ENCODE measurements at places on chromosomes 6 and 20.

- DNase-seq = no peak
Observed at GRCh38 chr20:50969912-50970311, 11.3 kb downstream of the MOCS3 start.

- no peak for DNase-seq
Observed at GRCh38 chr6:142842418-142843261, 102.3 kb downstream of the HIVEP2 start.

GRCh38 chr6:117169781-117170281 is 95.5 kb upstream of the VGLL2 start:
- DNase-seq = no peak

- DNase-seq = no peak
Observed at GRCh38 chr6:134657751-134658527, 292.0 kb downstream of the ALDH8A1 start.

- no peak for DNase-seq
Observed at GRCh38 chr6:129130106-129130505, 247.2 kb downstream of the LAMA2 start.

DNA sequence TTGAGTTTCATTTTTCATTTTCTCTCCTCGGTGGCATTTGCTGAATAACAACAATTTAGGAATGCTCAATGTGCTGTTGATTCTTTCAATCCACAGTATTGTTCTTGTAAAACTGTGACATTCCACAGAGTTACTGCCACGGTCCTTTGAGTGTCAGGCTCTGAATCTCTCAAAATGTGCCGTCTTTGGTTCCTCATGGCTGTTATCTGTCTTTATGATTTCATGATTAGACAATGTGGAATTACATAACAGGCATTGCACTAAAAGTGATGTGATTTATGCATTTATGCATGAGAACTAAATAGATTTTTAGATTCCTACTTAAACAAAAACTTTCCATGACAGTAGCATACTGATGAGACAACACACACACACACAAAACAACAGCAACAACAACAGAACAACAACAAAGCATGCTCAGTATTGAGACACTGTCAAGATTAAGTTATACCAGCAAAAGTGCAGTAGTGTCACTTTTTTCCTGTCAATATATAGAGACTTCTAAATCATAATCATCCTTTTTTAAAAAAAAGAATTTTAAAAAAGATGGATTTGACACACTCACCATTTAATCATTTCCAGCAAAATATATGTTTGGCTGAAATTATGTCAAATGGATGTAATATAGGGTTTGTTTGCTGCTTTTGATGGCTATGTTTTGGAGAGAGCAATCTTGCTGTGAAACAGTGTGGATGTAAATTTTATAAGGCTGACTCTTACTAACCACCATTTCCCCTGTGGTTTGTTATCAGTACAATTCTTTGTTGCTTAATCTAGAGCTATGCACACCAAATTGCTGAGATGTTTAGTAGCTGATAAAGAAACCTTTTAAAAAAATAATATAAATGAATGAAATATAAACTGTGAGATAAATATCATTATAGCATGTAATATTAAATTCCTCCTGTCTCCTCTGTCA is 88.1 kb downstream of the SNAP25 start:
- no peak for DNase-seq

DNA sequence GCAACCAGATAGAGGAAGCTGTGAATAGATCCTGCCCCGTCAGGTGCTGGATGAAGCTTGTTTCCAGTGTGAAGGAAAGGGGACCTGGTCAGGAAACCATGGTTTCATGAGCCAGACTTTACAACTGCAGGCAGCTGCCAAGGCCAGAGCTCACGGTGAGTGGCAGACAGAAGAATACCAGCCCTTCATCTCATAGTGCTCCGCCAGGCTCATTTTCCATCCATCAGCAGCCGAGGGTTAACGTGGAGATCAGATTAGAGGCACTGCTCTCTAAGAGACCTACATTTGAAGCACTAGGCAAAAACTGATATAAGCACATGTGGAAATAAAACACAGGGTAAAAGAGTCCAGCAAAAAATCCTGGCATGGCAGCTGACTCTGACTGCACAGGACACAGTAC is 172.4 kb downstream of the CD24 start:
- DNase-seq = no peak

- no peak for DNase-seq
Observed at GRCh38 chr6:71665931-71666330, 220.4 kb upstream of the RIMS1 start.

DNA sequence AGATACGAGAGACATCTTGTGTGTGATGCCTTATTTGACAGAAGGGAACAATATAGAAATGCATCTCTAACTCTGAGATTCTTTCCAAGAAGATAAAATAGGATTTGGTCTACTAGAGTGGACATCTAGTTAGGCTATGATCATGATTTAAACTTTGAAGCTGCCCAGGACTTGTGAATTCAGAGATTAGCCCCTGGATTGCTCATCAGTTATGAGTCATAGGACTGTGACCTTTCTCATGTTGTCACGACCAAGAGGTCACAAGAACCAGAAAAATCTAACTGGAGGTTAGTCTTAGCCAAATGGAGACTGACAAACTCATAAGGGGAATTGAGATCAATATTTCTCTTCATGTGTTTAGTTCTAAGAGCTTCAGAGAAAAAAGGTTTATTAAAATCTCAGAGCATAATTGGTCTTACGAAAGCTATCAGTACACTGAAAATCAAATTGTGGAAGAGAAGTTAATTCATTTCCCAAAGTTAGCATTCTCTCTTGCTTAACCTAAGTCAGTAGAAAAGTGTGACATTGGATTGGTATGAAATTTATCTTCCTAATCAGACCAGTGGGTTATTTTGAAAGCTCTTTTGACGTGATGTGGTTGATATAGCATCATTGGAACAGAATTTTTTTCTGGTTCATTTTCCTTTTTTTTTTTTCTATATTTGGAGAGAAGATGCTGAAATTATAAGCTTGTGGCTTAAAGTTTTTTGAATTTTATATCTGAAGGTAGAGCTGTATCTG is 245.7 kb downstream of the RNF144B start:
- DNase-seq = no peak

GRCh38 chr20:25584905-25585704 is at the start of gene NINL:
Gene NINL (minus strand): TSS chr20:25585531. CDS start chr20:25526587, 58,944 bp downstream.
- DNase-seq = no peak

DNA sequence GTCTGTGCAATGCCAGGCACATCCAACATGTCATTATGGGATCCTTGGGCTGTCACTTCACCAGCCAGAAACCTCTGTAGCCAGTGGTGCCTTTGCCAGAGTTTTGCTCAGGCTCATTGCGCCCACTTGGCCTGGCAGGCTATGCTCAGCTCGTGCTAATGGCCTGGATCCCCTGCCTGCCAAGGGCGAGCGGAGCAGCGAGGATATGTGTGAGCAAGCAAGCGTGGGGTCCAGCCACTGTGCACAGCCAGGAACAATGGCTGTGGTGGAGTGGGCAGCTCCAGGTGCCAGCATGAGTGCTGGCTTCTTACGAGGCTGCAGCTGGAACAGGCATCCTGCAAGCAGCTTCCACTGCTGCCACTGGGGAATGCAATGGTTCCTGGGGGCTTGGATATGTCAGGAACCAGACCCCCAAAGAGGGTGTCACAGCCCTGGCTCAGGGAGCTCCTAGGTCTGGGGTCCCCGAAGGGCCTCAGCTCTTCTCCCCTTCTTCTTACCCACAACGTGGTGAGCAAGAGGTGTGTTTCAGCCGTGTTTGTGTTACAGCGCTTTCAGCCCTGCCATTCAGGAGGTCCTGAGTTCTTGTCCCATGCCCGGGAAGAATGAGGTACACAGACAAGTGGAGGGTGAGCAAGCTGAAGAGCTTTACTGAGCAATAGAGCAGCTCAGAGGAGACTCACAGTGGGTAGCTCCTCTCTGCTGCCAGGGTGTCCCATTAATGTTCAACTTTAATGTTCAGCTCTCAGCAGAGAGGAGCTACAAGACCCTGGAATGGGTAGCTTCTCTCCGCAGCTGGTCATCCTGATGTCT is 22.3 kb upstream of the TOP1 start:
- no peak for DNase-seq

DNA sequence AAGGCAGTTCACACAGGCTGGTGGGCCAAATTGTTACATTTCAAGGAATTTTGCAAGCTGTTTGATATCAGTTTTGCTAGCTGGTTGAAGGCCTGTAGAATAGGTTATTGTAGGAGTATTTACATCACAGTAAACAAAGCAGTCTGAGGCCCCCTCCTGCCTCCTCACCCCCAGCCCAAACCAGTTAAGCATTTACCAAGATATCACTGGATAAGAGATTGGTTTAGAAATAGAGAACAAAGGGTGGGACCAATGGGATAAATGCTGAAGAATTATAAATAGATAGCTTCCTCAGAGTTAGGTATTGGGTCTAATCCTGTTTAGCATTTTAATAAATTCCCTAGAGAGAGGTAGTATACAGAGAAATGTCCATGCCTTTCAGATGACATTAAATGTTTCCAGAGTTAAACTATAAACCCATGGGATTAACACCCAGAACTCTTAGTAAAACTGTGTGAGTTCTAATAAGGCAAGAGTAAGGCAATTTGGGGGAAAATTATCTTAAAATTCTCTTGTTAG is 2.3 kb upstream of the PHACTR2 start:
- DNase-seq = no peak

DNA sequence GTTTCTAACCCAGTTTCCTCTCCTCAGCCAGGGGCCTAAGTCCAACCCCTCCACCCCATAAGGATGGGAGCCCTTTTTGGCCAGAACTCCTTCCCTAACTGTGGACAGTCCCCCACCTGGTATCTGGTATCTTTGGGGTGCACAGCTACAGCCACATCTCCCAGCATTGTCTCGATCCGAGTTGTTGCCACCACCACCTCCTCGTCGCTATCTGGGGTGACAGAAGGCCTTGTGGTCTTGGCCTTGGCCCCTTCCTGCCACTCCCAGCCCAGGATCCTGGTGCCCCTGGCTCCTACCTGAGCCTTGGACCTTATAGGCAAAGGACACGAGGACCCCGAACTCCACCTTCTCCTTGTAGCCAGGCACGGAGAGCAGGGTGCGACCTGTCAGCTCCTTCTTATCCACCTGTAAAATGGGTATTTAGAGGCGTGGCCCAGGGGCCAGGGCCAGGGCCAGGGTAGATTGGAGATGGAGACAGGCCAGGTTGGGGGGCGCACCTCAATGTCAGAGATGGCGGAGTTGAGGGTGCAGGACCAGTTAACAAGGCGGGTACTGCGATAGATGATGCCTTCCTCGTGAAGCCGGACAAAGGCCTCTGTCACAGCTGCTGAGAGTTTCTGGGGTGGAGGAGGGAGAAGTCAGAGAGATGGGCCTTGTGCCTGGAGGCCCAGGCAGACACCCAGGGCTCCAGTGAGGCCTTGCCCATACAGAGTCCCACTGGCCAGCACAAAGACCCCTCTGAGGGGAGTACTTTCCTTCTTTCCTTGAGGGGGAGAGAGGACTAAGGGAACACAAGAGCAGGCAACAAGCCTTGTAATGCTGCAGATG is 7.2 kb upstream of the VWA7 start:
- no peak for DNase-seq

GRCh38 chr6:150029749-150030148 is 4.4 kb upstream of the RAET1L start:
- no peak for DNase-seq

- no peak for DNase-seq
Observed at GRCh38 chr20:4666001-4666479, 55.7 kb upstream of the PRND start.

DNA sequence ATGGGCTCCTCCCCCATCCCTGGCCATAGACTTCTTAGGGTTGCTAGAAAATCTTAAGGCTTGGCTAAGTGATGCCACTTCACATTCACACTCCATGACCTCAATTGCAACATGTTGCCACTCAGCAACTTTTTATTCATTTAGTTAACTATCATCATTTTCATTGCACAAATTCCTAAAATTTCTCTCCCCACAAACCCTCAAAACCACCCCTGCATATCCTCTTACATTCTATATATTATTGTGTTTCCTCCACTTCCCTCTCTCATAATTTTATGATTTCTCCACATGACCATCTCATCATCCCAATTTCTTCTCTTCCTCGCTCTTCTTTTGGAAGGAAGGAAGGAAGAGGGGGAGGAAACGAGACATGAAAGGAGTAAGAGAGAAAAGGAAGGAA is 436.0 kb downstream of the HACE1 start:
- DNase-seq = no peak

DNA sequence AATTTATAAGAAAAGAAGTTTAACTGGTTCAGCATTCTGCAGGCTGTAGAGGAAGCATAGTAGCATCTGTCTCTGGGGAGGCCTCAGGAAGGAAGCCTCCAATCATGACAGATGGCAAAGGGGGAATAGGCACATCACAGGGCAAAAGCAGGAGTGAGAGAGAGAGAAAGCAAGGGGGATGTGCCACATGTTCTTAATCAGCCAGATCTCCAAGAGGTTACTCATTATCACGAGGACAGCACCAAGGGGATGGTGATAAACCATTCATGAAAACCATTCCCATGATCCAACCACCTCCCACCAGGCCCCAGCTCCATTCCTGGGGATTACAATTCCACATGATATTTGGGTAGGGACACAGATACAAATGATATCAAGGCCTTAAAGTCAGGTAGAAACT is 217.5 kb upstream of the TCF21 start:
- no peak for DNase-seq

GRCh38 chr6:164401871-164402270 is 907.5 kb downstream of the C6orf118 start:
- DNase-seq = no peak

- DNase-seq = no peak
Observed at GRCh38 chr20:60294632-60295031, 336.4 kb downstream of the CDH26 start.

DNA sequence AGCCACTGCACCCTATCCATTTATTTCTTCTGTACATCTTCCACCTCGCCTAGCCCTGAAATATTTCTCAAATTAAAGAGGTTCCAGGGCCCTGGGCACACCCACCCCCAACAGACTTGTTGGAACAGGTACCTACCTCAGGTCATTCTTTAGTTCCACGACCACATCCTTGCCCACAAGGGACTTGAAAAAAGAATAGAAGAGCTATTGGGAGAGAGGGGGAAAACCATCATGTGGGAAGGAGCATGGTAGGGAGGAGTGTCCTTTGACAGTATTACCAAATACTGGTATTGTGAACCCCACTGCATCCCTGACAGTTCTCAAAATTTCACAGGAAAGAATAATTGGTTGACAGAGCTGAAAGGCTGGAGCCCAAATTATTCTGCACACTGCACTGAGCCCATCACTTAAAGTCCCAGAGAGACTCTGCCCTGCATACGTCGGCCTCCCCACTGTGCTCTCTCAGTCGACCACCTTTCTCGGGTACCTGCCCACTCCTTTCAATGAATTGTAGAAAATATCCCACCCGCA is 762 bp downstream of the LSM2 start:
- no peak for DNase-seq

DNA sequence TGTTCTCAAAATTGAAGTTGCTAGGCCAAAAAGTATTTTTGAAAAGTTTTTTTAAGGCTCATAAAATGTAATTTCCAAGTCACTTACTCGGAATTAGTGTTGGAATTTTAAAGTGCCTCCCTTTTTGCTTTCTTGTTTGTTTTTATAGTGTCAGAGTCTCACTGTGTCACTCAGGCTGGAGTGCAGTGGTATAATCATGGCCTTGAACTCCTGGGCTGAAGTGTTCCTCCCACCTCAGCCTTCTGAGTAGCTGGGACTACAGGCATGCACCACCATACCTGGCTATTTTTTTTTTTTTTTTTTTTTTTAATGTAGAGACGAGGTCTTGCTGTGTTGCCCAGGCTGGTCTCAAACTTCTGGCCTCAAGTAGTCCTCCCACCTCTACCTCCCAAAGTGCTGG is 40.0 kb upstream of the GNRH2 start:
- no peak for DNase-seq
